CD4-positive, alpha-beta T cell treated with Interleukin-4 for 4 hours (primary cell): ENCODE measurements at places on chromosomes 6 and 20.

DNA sequence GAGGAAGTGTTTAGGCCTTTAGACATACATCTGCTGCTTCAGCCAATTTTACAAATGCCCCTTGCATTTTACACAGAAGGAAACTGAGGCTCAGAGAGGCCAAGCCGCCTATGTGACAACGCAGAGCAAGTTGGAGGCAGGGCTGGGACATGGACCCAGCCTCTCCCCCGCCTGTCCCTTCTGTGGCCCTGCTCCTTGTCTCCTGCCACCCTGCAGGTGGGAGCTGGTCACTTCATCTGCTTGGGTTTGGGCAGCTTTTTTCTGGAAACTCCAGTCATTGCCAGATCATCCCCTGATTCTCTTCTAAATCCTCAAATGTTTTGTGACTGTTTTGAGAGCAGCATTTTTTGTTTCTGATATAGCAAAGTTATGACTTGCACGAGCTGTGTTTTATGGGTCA lies 68.9 kb downstream of the DLGAP4 start:
- DNase-seq = no peak

GRCh38 chr6:68497927-68498326 lies 137.2 kb upstream of the ADGRB3 start:
- DNase-seq = no peak

GRCh38 chr20:22821081-22821727 lies 213.9 kb upstream of the SSTR4 start:
- DNase-seq = no peak

DNA sequence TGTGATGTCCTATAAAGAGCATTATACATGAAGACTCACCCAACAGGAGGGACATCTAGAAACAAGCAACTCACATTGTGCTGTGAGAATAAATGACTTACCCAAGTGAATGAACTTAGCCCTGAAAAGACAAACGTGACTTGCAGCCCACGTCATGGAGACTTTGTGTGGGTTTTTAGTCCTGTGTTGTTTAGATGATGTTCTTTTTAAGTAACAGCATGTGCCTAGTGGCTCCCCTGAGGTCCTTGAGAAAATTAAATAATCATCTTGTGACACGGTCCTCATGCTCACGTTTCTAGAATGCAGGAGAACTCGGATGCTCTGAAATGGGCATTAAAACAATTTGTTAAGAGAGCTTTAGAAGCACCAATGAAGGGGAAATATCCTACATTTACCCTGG lies 165.1 kb downstream of the SASH1 start:
- no peak for DNase-seq

GRCh38 chr6:16769986-16770376 lies 8.7 kb upstream of the ATXN1 start:
- no peak for DNase-seq

DNA sequence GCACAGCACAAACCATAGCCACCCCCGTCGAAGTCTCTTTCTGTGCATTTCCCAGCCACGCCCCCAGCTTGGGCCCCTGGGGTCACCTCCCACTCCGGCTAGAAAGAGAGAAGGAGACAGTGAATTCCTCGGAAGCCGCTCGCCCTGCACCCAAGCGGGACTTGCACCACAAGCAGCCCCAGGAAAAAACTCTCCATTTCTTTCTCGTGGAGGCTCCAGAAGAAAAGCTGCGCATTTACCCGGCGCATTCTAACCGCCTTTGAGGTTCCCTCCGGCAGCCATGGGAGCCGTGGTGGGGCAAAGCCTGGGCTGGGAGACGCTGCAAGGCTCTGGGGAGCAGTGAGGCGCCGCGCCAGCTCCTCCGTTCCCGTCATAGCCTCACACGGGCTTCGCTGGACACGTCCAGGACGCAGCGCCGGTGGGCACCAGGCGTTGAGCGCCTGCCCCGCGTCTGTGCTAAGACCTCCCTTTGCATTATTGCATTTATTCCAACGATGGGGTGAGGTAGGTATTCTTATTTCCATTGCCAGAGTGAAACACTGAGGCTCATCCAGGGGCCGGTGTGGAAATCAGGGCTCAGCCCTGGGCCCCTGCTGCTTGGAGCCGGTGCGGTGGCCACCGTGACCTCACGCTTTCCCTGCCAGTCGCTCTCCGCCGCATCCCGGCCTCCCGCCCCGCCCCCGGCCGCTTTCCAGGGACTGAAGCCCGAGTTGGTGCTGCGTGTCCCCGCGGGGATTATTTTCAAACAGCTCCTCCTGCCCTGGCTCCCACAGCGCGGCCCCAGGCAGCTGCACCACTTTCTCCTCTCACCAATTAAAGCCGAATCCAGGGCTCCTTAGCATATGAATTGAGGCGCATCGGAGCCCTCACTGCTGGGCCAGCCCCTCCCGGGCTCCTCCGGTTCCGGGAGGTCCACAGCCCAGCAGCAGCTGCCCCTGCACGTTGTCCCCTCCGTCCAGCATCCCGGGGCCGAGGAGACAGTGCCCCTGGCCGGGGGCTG lies 148.3 kb upstream of the AFDN start:
- DNase-seq = no peak

DNA sequence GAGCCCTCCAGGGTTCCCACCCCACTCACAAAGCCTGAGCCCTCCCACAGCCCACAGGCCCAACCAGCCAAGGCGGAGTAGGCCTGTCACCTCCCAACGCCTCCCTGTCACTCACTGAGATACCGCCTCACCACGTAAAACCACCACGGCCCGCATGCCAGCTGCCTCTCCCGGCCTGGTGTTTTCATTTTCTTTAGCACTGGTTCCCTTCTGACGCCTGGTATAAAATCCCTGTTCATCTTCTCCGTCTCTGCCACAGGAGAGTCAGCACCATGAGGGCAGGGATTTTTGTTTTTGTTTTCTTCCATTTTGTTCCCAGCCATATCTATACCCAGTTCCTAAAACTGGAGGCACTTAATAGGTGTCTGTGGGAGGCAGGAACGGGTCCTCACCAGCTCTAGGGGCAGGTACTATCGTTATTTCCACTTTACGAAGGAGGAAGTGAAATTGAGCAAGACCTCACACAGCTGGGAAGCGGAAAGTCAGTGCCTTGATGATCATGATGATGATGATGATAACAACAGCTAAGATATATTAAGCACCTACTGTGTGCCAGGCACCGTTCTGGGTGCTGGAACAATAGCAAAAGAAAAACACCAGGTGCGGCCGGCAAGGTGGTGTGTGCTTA lies 58.6 kb downstream of the SNAI1 start:
- no peak for DNase-seq

DNA sequence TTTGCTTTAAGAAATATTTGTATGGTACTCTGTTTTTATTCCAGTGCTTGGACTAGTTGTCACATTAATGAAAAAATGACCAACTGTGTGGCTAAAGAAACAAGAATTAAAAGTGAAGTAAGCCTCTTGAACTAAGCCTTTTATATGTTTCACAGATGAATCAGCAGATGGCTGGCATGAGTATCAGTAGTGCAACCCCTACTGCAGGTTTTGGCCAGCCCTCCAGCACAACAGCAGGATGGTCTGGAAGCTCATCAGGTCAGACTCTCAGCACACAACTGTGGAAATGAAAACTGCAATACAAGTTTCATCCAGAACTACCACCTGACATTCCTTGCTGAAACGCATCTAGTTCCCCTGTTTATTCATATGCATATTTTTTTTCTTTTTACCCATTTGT lies 96.8 kb downstream of the B3GAT2 start:
- no peak for DNase-seq

- no peak for DNase-seq
Observed at GRCh38 chr6:41645007-41645618, 6.8 kb downstream of the MDFI start.

- DNase-seq = no peak
Observed at GRCh38 chr20:35432430-35432735, 5.6 kb downstream of the GDF5 start.

DNA sequence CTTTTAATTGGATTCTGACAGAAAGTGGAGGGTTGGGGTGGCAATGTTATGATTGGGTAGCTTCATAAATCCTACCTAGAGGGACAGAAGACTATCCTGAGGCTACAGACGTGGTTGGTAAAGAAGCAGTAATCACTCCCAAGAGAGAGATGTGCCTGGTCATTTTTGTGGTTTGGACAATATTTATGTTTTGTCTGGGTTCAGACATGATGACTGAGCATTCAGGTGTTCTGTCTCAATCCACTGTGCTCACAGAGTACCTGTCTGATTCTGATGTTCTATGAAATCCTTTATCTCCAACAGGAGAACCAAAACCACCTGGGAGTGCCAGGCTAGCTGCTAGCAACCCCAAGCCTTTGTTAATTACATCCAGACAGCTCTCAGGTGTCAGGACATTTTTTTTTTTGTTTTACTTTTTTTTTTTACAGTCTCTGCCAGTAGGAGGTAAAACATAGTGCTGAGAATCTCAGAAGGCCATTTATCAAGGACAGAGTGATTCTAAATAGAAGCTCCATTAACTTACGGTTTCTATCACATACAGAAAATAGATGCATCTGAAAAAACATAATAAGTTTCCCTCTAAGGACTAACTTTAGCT lies 1.6 kb upstream of the HLA-DQA1 start:
- DNase-seq = no peak

DNA sequence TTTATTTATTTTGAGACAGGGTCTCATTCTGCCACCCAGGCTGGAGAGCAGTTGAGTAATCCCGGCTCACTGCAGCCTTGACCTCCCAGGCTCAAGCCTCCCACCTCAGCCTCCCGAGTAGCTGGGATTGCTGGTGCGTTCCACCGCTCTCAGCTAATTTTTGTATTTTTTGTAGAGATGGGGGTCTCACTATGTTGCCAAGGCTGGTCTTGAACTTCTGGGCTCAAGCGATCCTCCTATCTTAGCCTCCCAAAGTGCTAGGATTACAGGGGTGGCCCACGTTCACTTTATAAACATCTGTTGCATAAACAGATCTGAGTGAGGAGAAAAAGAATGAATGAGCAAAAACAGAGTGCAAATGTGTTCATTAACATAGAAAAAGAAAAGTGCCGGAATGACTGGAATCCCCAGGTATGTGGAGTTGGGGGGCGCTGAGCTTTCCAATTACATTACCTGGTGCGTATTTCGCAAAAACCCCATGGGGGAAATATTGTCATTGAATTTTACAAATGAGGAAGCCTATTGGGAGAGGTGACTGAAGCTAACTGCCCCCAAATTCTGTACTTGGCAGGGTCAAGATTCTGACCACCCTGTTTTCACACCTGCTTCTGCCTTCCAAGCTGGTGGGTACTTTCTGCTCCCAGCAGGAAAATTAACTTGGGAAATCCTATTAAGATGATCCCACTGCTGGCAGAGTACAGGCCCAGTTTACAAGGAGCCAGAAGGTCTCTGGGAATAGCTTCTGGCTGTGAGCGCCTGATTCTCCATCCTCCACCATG lies 207.7 kb upstream of the JARID2 start:
- DNase-seq = no peak

- DNase-seq = no peak
Observed at GRCh38 chr6:41747256-41748101, at the start of gene PGC. Gene PGC, minus strand, starts transcription at chr6:41747397. Its CDS starts 63 bp downstream, at chr6:41747334.

GRCh38 chr6:47655719-47656595 lies 42.4 kb upstream of the ADGRF4 start:
- peak; percentile 25 for DNase-seq

GRCh38 chr6:148780918-148781436 lies 34.1 kb downstream of the UST start:
- DNase-seq = no peak

DNA sequence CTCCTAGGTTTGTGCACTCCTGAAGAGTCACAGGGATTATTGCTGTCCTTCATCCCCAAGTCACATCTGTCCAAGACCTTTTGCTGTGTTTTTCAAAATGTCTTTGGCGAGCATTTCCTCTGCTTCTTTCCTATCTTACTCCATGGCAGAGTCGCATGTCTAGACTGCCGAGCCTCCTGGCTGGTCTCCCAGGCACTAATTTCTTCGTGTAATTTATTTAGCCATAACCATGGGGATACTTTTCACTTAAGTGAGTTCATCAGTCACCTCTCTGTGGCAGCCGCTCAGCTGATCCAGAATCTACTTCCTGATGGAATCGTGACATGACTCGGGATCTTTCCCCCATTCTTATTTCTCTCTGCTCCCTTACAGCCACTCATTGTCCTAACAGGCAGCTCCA lies 25.8 kb downstream of the ADGRF5 start:
- no peak for DNase-seq

DNA sequence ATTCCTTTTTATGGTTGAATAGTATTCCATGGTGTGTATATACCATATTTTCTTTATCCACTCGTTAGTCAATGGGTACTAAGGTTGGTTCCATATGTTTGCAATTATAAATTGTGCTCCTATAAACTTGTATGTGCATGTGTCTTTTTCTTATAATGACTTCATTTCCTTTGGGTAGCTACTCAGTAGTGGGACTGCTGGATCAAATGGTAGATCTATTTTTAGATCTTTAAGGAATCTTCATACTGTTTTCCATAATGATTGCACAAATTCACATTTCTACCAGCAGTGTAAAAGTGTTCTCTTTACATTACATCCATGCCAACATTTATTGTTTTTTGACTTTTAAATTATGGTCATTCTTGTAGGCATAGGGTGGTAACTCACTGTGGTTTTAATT lies 164.3 kb downstream of the TASP1 start:
- no peak for DNase-seq
